Left ventricle myocardium inferior (tissue), 1 donor: ENCODE measurements at places on chromosomes 13 and 19. TPM values are rescaled to one million over a fixed set of nuclear protein-coding genes. Genes with fewer than 3 reads are reported as not detected.
A peak's percentile ranks its signal among the peaks of the same experiment; 100 is the strongest.

The GDF15 gene
- total RNA-seq: 0.33 TPM

The TSHZ3 gene
- 2.9 TPM for total RNA-seq

The RFPL4A gene
- not detected for total RNA-seq

The BRCA2 gene
- 0.38 TPM for total RNA-seq

The ZNF558 gene
- 10.8 TPM for total RNA-seq

The ZNF304 gene
- total RNA-seq: 8.0 TPM

The ZNF600 gene
- total RNA-seq: 2.9 TPM

The FLT1 gene
- 40.7 TPM for total RNA-seq

GRCh38 chr19:576768-577438, 4.5 kb downstream of the BSG start:
- H3K36me3 ChIP-seq: peaks cover 34% of the 10 kb centered on the region
- peaks cover 96% of the 10 kb centered on the region for H3K4me1 ChIP-seq
- H3K27ac ChIP-seq: peak overlapping the region; percentile 98
- DNase-seq: no peak

DNA sequence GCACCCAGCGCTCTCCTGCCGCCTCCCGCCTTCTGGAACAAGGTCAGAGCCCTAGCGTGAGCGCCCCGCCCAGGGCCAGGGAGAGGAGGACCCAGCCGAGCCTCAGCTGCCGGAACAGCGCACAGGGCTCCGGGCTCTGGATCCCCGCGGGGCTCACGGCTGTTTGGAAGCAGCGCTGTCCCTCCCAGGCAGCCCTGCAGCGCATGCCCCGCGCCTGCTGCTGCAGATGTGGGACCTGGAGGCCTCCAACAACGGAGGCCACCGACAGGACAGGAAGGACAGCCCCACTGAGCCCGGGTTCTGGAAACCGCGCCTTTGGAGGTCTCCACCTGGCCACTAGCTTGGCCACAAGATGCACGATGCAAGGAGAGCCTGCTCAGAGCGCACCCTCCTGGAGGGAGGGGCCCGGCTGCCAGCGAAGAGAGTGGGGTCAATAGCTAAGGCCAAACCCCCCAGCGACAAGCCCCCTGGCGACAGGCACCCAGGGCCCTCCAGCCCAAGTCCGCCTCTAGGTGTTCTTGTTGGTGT, 12.6 kb downstream of the ZSCAN18 start:
- H3K27ac ChIP-seq: no peak overlapping the region
- H3K4me3 ChIP-seq: no peak overlapping the region
- no peaks in the 10 kb centered on the region for H3K27me3 ChIP-seq
- DNase-seq: no peak
- peaks cover 83% of the 10 kb centered on the region for H3K36me3 ChIP-seq

DNA sequence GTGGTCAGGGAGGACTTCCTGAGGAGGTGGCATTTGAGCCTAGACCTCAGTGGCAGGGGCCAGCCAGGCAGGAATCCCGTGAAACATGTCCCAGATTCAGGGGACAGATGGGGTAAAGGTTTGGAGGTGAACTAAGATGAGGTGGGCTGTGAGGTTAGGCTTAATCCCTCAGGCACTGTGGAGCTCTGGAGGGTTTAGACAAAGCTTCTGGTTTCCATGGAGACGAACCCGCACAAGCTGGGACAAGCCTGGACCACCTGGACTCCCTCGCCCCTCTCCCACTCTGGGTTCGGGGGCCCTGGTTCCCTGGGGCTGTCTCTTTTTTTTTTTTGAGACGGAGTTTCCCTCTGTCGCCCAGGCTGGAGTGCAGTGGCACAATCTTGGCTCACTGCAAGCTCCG, 15.7 kb downstream of the TJP3 start:
- no peak for DNase-seq
- no peak overlapping the region for H3K27ac ChIP-seq
- H3K4me1 ChIP-seq: peaks cover 24% of the 10 kb centered on the region
- no peaks in the 10 kb centered on the region for H3K36me3 ChIP-seq

- DNase-seq: no peak
- H3K27ac ChIP-seq: no peak overlapping the region
- peaks cover 76% of the 10 kb centered on the region for H3K36me3 ChIP-seq
- H3K27me3 ChIP-seq: no peaks in the 10 kb centered on the region
Observed at GRCh38 chr13:102825400-102825799, 20.4 kb upstream of the ERCC5 start.

DNA sequence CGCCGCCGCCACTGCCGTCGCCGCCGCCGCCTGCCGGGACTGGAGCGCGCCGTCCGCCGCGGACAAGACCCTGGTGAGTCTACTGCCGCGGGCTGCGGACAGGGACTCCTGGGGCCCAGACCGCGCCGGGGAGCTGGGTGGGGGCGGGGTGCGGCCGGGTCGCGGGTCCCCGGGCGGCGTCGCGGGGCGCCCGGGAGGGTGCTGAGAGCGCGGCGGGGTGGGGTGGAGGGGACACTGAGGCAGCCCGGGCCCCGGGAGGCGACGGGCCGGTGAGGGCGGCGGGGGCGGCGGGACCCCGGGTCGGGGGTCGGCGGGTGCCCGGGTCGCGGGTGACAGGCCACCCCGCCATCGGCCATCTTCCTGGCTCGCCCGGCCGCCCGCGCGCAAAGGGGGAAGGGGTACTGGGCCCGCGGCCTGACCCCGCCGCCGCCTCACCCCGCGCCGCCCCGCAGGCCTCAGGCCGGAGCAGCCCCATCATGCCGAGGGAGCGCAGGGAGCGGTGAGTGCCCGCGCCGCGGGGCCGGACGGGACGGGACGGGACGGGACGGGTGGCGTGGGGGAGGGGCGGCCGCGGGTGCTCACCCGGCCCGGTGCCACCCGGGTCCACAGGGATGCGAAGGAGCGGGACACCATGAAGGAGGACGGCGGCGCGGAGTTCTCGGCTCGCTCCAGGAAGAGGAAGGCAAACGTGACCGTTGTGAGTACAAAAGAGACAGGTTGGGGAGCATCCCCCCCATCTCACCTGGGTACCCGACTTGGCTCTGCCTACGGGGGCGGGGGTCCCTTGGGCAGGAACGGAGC, 489 bp downstream of the CCNE1 start:
- no peak overlapping the region for H3K27ac ChIP-seq
- H3K36me3 ChIP-seq: no peaks in the 10 kb centered on the region
- peak overlapping the region; percentile 67 for H3K4me3 ChIP-seq
- DNase-seq: peak; percentile 20

GRCh38 chr13:80126389-80127068, 214.4 kb downstream of the SPRY2 start:
- DNase-seq: no peak
- no peak overlapping the region for H3K27ac ChIP-seq
- H3K4me3 ChIP-seq: no peak overlapping the region

DNA sequence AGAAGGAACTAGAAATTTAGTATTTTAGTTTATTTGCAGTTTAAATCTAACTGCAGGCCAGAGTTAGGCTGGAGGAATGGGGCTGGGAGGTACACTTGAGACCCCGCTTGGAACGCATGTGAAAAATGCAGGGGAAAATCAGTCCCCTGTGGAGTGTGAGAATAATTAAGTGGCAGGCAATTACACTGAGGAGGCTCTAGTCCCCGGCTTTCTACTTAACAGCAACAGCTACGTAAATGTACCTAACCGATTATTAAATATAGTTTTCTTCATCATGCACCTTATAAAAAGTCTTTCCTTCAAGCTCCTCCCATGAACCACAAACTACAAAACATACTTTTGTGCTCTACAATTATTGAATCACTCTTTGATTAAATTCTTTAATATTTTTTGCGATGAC, 804 bp downstream of the ZNF708 start:
- peak overlapping the region; percentile 82 for H3K4me3 ChIP-seq
- DNase-seq: no peak
- peak overlapping the region; percentile 97 for H3K27ac ChIP-seq
- H3K27me3 ChIP-seq: no peaks in the 10 kb centered on the region

DNA sequence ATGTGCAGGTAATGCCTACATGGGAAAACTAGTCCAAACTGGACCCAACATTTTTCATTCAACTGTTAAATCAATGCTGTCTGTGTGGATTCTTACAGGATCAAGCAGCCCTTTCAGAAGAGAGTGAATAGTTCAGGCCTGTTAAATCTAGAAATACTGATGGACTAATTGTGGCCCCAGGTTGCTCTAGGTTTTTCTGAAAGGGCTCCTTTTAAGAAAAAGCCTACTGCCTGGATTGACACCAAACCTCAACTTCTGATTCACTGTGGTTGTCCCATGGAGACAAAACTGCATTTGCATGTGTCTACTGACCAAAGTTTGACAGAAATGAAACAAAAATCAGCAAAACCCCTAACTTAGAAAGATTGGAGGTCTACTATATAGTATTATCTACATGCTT, 437.0 kb downstream of the KLF12 start:
- H3K27ac ChIP-seq: no peak overlapping the region
- H3K4me3 ChIP-seq: no peak overlapping the region
- peaks cover 24% of the 10 kb centered on the region for H3K36me3 ChIP-seq
- no peaks in the 10 kb centered on the region for H3K27me3 ChIP-seq
- H3K4me1 ChIP-seq: peaks cover 1% of the 10 kb centered on the region
- DNase-seq: no peak

DNA sequence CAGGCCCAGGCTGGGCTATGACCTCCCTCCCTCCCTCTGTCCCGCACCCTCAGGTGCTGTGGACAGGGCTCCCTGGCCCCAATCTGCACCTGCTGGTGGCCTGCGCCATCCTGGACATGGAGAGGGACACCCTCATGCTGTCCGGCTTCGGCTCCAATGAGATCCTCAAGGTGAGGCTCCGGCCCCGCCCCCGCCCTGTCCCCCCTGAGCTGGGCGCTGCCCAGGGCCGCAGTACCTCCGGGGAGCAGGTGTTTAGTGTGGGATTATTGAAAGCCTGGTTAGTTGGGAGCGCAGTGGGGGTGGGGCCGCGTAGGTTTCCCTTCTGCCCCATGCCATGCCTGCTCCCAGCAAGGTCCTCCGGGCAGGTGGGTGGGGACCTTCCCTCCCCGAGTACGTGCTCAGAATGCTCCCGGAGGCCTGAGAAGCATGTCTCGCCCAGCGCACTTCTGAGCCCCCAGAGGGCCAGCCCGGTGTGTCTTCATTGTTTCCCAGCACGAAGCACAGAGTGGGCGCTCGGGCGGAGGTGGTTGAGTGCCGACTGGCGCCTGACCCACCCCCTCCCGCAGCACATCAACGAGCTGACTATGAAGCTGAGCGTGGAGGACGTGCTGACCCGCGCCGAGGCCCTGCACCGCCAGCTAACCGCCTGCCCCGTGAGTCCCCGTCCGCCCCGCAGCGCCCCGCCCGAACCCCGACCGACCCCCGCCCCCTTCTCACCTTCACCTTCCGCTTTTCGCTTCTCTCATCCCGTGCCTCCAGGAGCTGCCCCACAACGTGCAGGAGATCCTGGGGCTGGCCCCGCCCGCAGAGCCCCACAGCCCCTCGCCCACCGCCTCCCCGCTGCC, 8.8 kb downstream of the IL4I1 start:
- H3K4me1 ChIP-seq: peaks cover 29% of the 10 kb centered on the region
- H3K36me3 ChIP-seq: peaks cover 45% of the 10 kb centered on the region
- H3K27ac ChIP-seq: no peak overlapping the region
- no peak for DNase-seq
- peaks cover 20% of the 10 kb centered on the region for H3K27me3 ChIP-seq
- H3K4me3 ChIP-seq: no peak overlapping the region

DNA sequence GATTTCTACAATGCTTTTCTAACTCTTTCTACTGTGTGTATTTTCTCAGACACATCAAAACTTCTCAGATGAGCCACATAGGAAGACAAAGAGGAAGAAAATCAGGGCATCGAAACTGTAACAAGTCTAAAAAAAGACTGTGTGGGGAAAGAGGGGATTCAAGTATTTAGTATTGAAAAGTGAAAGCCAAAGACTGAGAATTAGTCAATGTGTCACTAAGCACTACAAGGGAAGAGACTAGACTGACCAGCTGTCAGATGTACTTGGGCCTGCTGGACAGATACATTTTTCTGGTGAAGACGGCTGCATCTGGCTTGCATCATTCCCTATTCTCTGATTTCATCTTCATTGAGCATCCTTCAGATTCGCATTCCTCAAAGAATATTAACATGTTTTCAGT, 25.4 kb downstream of the COMMD6 start:
- no peak for DNase-seq
- H3K4me1 ChIP-seq: no peaks in the 10 kb centered on the region
- H3K27ac ChIP-seq: no peak overlapping the region
- no peaks in the 10 kb centered on the region for H3K36me3 ChIP-seq
- no peaks in the 10 kb centered on the region for H3K27me3 ChIP-seq

GRCh38 chr19:15249972-15250639, 17.9 kb upstream of the EPHX3 start:
- H3K27me3 ChIP-seq: no peaks in the 10 kb centered on the region
- peaks cover 53% of the 10 kb centered on the region for H3K36me3 ChIP-seq
- peak overlapping the region; percentile 96 for H3K27ac ChIP-seq
- peak; percentile 65 for DNase-seq
- H3K4me1 ChIP-seq: peaks cover 95% of the 10 kb centered on the region

GRCh38 chr13:43787997-43788396, 1.2 kb upstream of the ENOX1 start:
- H3K27ac ChIP-seq: no peak overlapping the region
- H3K4me1 ChIP-seq: peaks cover 52% of the 10 kb centered on the region

DNA sequence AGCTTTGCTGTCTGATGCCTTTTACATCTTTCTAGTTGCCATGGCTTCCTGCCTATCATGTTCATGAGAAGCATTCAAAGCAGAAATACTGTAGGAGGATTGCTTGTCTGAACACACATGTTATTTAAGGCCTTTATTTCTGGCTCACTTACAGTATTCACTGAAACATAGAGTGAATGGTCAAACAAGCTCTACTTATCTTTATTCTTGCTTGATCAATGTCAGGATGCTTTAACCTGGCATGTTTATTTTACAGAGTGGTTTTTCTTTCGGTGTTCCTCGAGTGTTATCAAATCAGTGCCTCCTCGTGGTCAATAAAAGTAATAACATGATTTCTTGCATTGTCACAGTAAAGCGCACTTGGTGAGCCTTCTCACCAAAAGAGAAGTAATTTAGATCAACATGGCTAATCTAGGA, 73.5 kb upstream of the PCDH17 start:
- no peak for DNase-seq
- H3K4me1 ChIP-seq: no peaks in the 10 kb centered on the region
- no peaks in the 10 kb centered on the region for H3K36me3 ChIP-seq
- no peak overlapping the region for H3K4me3 ChIP-seq

DNA sequence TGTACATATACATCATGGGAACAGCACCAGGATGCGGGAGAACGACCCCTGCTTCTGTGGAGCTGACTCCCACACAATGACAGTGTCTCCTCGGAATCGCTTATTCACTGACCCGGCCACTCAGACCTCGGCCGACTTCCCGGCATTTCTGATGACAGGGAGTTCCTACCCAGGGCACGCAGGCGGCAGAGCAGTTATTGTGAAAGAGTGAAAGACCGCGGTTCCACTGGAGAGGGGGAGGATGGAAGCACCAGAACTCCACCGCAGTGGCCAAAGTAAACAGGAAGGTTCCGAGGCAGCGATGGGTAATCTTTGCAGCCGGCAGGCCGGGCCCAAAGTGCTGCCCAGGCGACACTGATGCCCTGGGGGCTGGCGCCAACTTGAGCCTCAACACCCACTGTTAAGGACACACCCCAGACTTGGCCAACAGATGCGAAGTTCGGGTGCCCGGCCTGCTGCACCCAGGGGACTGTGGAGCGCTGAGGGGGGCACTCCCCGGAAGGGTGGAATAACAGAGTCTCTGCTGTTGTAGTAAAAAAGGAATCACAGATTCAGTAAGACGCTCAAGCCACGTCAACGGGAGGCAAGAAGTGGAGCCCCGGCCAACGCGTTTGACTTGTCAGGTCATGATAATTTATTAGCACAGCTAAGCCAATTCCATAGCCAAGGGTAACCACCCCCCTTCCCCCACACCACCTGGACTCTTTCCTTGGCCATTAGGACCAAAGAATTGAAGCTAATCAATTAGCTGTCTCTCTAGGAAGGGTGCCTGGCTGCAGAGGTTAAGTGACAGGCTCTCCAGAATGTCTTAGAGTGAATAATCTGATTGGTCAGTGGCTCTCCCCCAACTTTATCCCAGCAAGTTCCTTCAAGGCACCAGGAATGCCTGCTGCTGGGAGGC, 5.8 kb downstream of the MLLT1 start:
- no peaks in the 10 kb centered on the region for H3K27me3 ChIP-seq
- peak overlapping the region; percentile 56 for H3K4me3 ChIP-seq
- peaks cover 17% of the 10 kb centered on the region for H3K36me3 ChIP-seq
- H3K4me1 ChIP-seq: peaks cover 99% of the 10 kb centered on the region
